Epithelial cell of proximal tubule (primary cell): ENCODE measurements at places on chromosomes 16 and 17. TPM values are rescaled to one million over a fixed set of nuclear protein-coding genes. Genes with fewer than 3 reads are reported as not detected.

ALDH3A1 gene
- 3.3 TPM in 1 of 2 replicates, not detected in the other for total RNA-seq

GRCh38 chr17:77037943-77038342 is 102.8 kb upstream of the SEC14L1 start:
- no peak for DNase-seq

DNA sequence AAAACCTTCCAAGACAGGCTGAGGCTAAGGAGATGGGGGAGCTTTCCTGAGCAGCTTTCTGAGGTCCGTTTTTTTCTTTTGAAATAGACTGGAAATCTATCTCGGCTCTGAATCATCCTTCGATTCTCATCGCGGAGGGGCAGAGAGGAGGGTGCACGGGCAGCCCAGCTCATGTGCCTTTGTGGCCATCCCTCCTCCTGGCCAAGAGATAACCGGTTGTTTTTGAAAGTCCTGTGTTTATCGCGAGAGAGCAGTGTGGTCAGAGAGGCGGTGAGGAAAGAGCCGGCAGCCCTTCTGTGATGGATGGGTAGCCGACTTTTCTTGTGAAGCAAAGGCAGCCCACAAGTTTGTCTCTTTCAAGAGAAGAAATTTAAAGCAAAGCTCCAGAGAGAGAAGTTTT is 191.6 kb downstream of the CCDC182 start:
- DNase-seq = no peak

DNA sequence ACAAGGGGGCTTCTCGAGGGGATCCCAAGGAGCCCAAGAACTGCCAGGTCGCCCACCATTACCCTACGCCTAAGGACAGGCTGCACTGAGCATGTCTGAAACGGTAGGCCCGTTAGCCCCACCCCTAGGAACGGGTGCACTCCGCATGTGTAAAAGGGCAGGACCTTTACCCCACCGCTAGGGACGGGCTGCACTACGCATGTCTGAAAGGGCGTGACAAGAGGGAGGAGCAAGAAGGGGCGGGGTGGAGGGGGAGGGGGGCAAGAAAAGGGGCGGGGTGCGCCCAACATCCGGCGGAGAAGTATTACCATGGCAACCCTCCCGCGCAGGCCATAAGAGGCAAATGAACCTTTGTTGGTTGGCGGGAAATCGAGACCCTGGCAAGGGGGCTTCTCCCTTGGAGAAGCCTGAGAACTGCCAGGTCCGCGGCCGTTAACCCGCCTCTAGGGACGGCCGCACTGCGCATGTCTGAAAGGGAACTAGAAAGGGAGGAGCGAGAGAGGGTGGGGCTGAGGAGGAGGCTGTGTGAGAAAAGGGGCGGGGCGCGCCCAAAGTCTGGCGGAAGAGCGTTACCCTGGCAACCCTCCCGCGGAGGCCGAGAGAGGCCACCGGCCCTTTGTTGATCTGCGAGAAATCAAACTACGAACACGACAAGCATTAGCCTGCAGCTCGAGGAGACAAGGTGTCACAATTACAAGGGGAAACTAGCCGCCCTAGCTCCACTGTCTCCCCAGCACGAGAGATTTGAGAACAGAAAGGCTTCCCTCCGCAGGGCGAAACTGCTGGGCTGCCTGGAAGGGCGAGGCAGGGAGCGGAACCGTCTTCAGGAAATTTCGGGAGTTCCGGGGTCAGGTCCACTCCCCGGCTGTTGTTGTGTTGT is 2046.8 kb downstream of the TP53TG3F start:
- DNase-seq = no peak

SLC9A5 gene
- 0.14 and 0.23 TPM in 2 replicates for total RNA-seq

DNA sequence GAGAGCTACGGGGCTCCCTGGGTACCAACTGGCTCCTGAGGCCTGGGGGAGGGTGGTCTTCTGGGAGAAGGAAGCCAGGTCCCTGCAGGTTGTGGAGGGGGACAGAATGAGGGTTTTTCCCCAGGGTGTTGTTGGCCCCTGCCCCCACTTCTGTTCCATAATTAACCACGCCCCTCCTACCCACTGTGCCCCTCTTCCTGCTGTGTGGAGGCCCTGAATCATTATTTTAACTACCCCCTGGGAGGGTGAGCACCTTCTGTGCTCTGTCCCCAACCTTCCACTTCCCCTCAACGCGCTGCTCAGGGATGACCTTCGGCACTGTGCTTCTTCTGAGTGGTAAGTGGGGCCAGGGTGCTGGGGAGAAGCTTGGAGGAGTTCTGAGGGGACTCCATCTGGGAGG is at the start of gene ITGAD:
ITGAD (plus strand) TSS at position 280 of the 400 bp plus-strand sequence; CDS start at position 306, 26 bp downstream.
- no peak for DNase-seq

DNA sequence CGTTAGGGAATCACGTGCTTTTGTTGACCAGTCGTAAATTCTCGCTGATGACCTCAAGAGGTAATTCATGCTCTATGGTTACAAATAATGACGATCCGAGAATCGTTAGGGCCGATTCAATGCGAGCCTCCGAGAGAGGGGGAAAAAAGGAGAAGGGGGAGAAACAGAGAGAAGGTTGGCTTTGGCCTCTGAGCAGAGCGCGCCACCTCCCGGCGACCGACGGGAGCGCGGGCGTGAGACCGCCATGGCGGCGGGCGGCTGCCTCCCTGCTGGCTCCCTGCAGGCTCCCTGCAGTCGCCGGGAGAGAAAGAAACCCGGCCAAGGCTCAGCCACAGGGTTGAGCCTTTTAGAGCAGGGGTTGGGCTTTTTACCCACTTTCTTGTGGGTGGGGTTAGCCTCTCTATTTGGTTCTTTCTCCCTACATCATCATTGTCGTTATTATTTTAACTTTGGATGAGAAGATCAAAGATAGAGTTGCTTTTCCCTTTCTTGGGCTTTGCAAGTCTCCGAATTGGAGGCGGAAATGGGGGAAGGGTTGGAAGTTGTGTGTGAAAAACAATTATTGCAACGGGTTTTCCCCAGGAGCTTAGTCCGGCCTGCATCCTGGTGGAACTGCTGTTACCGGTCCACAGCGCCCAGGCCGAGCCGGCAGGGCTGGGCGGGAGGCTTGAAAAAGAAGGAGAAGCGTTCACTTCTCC is 410 bp upstream of the HOXB5 start:
- DNase-seq = no peak
